Aorta (tissue), 5 donors: ENCODE measurements at places on chromosomes 3 and 15. TPM values are rescaled to one million over a fixed set of nuclear protein-coding genes. Genes with fewer than 3 reads are reported as not detected.

Gene TTLL3
- 120 TPM for polyA plus RNA-seq

DNA sequence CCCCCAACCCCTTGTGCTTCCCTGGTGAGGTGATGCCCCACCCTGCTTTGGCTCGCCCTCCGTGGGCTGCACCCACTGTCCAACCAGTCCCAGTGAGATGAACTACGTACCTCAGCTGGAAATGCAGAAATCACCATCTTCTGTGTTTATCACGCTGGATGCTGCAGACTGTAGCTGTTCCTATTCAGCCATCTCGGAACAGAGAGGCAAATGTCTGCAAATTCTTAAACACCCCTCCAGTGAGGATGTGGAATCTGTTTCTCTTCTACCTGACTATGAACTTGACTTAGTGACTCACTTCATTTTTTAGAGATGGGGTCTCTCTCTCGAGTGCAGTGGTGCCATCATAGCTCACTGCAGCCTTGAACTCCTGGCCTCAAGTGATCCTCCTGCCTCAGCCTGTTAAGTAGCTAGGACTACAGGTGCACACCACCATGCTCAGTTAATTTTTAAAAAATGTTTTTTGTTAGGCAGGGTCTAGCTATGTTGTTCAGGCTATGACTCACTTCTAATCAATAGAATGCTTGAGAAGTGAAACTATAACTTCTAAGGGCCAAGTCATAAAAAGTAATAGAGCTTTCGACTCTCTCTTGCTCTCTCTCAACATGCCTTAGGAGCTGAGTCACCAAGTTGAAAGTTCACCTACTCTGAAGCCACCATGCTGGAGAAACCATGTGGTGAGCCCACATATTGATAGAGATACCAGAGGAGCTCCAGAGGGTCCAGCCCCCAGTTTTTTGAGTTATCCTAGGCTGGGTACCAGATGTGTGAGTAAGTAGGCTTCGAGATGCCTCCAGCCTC lies 11.5 kb upstream of the PARP14 start:
- DNase-seq, result no peak

Gene CHRNA5
- polyA plus RNA-seq, result 0.41 TPM

Gene GOLGA8R
- polyA plus RNA-seq, result 2.1 TPM

GRCh38 chr15:82968066-82968465 lies 15.5 kb upstream of the HOMER2 start:
- DNase-seq, result no peak
